ENCODE measurements at places on chromosomes 3 and 15.

DNA sequence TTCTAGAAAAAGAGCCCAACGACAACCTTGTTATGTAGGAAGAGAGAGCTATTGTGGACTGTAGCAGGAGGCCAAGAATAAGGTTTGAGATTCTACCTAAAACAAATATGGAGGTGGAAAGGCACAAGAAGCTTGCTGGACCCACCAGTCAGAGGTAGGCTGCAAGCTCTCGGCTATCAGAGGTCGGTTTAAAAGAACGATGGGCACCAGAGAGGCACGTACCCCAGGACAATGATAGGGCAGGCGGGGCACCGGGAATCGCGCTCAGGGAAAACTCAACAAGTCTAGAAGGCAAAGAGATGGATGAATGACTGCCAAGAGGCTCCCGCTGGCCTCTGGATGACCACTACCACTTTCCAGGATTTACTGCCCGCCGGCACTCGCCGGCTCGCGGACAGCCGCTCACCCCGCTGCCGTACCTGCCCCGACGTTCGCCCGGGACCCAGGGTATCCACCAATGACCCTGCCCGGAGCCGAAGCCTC, 1.1 kb downstream of the HDGFL3 start:
- no peak for DNase-seq

DNA sequence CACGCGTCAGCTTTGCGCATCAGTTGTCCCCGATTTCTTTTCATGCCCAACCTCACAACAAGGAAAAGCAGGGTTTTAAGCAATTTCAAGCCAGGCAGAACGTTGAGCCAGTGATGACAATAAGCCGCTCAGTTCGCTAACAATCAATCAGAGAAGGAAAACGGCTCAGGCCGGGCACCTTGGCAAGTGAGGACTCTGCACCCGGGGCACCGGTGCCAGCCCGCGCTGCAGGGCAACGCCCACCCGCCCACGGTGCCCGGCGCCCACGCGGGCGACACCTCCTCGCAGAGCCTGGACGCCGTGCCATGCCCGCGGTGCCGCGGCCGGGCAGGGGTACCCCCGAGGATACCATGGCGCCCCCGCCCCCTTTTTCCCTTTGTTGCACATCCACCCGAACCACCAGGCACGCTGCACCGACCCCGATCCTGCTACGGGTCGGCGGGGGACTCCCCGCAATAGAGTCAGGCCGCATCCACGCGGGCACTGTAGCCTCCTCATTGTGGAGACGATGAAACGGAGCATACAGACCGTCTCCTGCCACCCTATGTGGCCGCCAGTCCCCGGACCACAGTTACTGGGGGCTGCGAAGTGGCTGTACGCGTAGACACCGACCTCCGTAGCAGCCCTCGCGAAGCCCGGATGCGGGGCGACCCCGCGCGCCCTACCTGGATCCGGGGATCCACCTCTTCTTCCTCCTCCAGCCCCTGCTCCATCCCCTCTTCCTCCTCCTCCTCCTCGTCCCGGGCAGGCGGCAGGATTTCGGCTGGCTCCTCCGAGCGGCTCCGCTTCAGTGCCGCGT, 581 bp downstream of the SH3BP5 start:
- DNase-seq, result no peak

DNA sequence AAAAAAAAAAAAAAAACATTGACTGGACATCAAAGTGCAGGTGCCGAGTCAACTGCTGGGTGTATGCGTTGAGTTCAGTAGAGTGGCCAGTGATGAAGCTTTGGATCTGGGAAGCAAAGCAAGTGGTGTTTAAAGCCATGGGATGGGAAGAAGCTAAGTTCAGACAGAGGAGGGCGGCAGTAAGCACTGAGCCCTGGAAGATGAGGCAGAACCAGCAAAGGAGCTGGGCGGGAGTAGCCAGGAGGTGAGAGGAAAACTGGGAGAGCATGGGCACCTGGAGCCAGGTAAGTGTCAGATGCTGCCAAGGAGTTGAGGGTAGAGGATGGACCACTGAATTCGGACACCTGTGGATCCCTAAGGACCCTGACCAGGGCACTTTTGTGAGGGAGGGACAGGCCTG, 11.4 kb upstream of the GNAI2 start:
- peak; percentile 67 for DNase-seq

GRCh38 chr15:66631616-66632263, 65.9 kb upstream of the LCTL start:
- DNase-seq, result peak; percentile 56

DNA sequence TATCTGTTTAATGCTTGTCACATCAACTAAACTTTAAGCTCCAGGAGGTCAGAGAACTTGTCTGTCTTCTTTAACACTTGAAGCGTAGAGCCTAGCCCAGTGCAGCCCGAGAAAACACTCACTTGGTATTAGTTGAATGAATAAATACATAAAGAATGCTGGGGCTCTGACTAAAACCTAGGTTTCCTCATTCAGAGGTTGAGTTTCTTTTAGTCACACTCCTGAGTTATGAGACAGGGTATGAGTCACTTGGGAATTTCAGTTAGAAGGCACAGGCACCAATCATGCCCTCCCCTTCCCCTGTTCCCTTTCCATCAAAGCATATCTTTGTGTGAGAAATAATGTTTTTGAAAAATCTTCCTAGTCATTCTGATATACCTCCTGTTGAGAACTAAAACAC, 589.8 kb upstream of the DPPA4 start:
- no peak for DNase-seq

- no peak for DNase-seq
Measured at GRCh38 chr3:82132210-82133069, 371.0 kb upstream of the GBE1 start.

DNA sequence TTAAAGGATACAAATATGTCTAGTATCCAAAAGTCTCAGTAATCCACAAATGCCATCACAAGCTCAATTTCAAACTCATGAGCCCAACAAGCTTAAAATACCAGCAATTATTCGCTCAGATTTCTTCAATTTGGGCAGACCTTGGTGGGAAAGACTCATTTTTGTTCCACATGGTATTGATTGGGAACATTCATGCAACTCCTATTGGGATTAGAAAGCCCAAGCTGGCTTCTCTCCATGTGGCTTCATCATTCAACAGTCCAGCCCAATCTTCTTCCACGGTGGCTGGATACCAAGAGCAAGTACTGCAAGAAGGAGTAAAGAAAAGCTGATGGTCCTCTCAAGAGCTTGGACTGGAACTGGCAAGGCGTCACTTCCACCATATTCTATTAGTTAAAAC, 66.3 kb downstream of the STRIT1 start:
- no peak for DNase-seq

DNA sequence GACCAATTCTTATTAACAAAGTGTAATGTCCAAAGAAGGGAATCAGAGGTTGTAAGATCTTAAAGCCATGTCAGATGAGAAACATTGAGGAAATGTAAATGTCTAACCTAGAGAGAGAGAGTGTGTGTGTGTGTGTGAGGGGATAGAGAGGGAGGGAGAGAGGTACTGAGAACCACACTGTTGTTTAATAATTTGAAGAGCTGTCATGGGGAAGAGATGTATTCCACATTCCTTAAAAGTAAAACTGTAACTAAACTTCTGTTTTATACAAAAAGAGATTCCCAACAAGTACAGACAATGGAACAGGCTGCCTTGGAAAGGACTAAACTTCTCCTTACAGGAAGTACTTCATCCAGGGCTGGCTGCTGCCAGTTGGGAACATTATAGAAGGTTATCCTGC, 68.9 kb upstream of the BOC start:
- no peak for DNase-seq

DNA sequence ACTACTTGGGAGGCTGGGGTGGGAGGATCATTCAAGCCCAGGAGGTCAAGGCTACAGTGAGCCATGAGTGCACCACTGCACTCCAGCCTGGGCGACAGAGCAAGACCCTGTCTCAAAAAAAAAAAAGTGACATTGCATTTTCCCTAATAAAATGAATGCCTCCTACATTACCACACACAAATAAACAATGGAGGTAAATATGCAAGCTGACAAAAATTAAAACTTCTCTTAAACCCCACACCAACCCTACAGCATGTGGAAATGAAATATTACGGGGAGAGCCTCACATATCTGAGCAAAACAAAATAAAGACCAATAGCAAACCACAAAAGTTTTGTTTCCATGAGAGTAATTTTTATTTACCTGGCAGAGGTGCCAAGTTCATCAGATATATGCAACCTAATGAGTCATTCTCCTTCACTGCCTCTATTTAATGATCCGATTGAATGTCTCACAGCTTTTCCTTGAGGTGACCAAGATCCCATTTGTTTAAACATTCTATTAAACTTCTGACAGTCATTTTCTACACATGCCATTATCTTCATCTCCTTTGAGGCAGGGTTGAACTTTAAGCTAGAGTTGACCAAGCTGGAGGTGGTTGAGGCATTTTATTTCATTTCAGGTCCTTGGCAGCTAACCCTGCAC, 9.4 kb upstream of the CAV3 start:
- no peak for DNase-seq

GRCh38 chr3:114899186-114899931, 247.7 kb downstream of the ZBTB20 start:
- DNase-seq, result no peak

DNA sequence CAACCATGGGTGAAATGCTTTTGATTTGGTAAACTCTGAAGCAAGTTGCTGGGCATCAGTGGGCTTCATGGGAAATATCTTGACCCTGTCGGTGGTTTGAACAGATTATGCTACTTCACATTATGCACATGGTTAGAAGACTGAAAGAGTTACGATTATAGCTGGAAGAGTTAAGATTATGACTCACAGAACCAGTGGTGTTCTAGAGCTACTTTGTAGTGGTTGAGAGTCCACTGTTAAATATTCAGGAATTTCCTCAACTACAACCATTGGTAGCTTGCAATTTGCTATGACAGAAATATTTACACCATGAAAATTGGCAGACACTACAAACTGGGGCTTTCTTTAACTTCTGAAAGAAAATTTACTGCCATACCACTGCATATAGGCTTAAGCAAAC, 99.3 kb downstream of the GADL1 start:
- no peak for DNase-seq
